A549 treated with DMSO at 1 μM for 4 hours (cell line): ENCODE measurements at places on chromosomes 6 and 20. TPM values are rescaled to one million over a fixed set of nuclear protein-coding genes. Genes with fewer than 3 reads are reported as not detected.

TSBP1 gene
- total RNA-seq: not detected in 5 replicates

ATXN1 gene
- 2.7 to 3.9 TPM (median 3.3 TPM) in 5 replicates for total RNA-seq

SPO11 gene
- total RNA-seq: not detected in 5 replicates

JPH2 gene
- total RNA-seq: 0.77 to 1.2 TPM (median 1.1 TPM) in 5 replicates

ENPP5 gene
- not detected in 5 replicates for total RNA-seq

FAM83D gene
- total RNA-seq: 54.1 to 81.5 TPM (median 73.7 TPM) in 5 replicates

CLVS2 gene
- total RNA-seq: 0.01 to 0.08 TPM (median 0.07 TPM) in 5 replicates

SYNE1 gene
- 42.6 to 54.0 TPM (median 50.1 TPM) in 5 replicates for total RNA-seq

TRIM10 gene
- not detected in 5 replicates for total RNA-seq

FILIP1 gene
- total RNA-seq: 0.17 to 0.48 TPM (median 0.37 TPM) in 5 replicates

LAMA5 gene
- total RNA-seq: 250 to 425 TPM (median 380 TPM) in 5 replicates

MUC22 gene
- total RNA-seq: 0.01 to 0.02 TPM (median 0.02 TPM) in 3 of 5 replicates, not detected in the others

TMEM244 gene
- not detected in 5 replicates for total RNA-seq

EDN1 gene
- total RNA-seq: 41.2 to 49.6 TPM (median 45.3 TPM) in 5 replicates

MYH7B gene
- total RNA-seq: 0.08 to 0.17 TPM (median 0.13 TPM) in 4 of 5 replicates, not detected in the other

LCA5 gene
- 0.59 to 1.3 TPM (median 1.0 TPM) in 5 replicates for total RNA-seq

HLA-DPB1 gene
- not detected in 5 replicates for total RNA-seq

COL12A1 gene
- total RNA-seq: 5.0 to 7.4 TPM (median 6.6 TPM) in 5 replicates

RIPPLY2 gene
- 0.28 to 1.3 TPM (median 0.41 TPM) in 5 replicates for total RNA-seq

ELOVL4 gene
- total RNA-seq: 1.3 to 2.1 TPM (median 1.8 TPM) in 5 replicates

NOX3 gene
- not detected in 5 replicates for total RNA-seq

EFCAB8 gene
- total RNA-seq: not detected in 5 replicates

THEMIS gene
- not detected in 5 replicates for total RNA-seq

CALHM5 gene
- 0.05 to 0.10 TPM (median 0.06 TPM) in 5 replicates for total RNA-seq

IL17A gene
- not detected in 5 replicates for total RNA-seq

MEI4 gene
- total RNA-seq: not detected in 5 replicates

GJA1 gene
- total RNA-seq: 71.3 to 112 TPM (median 95.7 TPM) in 5 replicates

CENPQ gene
- total RNA-seq: 6.6 to 9.9 TPM (median 8.0 TPM) in 5 replicates

UBE2V1 gene
- total RNA-seq: 112 to 149 TPM (median 124 TPM) in 5 replicates
